Subcutaneous adipose tissue (tissue), 4 donors: ENCODE measurements at places on chromosomes 3 and 15. TPM values are rescaled to one million over a fixed set of nuclear protein-coding genes. Genes with fewer than 3 reads are reported as not detected.

Gene POLQ
- 0.19 TPM for total RNA-seq

Gene DUOXA2
- not detected for total RNA-seq

Gene GPR15
- 1.3 TPM for total RNA-seq

Gene CCDC39
- total RNA-seq, result 0.22 TPM

Gene CCR4
- 2.3 TPM for total RNA-seq

Gene GOLGA6A
- total RNA-seq, result not detected

Gene WDR93
- total RNA-seq, result 1.8 TPM

Gene LRRC3B
- not detected for total RNA-seq

Gene NR1I2
- total RNA-seq, result not detected

Gene LRRC34
- 13.2 TPM for total RNA-seq

Gene B4GALT4
- 14.5 TPM for total RNA-seq

Gene IL1RAP
- 18.9 TPM for total RNA-seq

Gene FBXO40
- total RNA-seq, result 0.19 TPM

Gene CADM2
- total RNA-seq, result 7.0 TPM

Gene GRK7
- total RNA-seq, result not detected

Gene CYP8B1
- total RNA-seq, result not detected

Gene BFSP2
- total RNA-seq, result not detected

Gene DLEC1
- total RNA-seq, result 0.85 TPM

Gene NEIL1
- total RNA-seq, result 21.4 TPM

Gene UBE2Q2
- total RNA-seq, result 40.5 TPM

Gene SEC61A1
- total RNA-seq, result 87.8 TPM

Gene CCDC9B
- total RNA-seq, result 2.4 TPM

Gene SCAMP5
- total RNA-seq, result 1.5 TPM

Gene TLR9
- not detected for total RNA-seq

Gene C3orf80
- 1.5 TPM for total RNA-seq

Gene BCHE
- 1.7 TPM for total RNA-seq

Gene TERC
- 135 TPM for total RNA-seq

Gene POC1A
- total RNA-seq, result 1.9 TPM

Gene C3orf22
- total RNA-seq, result not detected

Gene DISP2
- not detected for total RNA-seq

Gene ARHGAP11A
- total RNA-seq, result 4.0 TPM

Gene ARMC8
- 138 TPM for total RNA-seq

Gene TLNRD1
- total RNA-seq, result 12.1 TPM

Gene SH3GL3
- not detected for total RNA-seq

Gene APH1B
- total RNA-seq, result 17.0 TPM

Gene GRAMD2A
- not detected for total RNA-seq

Gene C3orf20
- total RNA-seq, result not detected

Gene SLC24A5
- total RNA-seq, result not detected

Gene LRTM1
- total RNA-seq, result not detected

Gene THBS1
- 192 TPM for total RNA-seq

Gene ATP8B4
- 58.0 TPM for total RNA-seq

Gene ANKRD63
- not detected for total RNA-seq

Gene SPSB4
- 0.33 TPM for total RNA-seq

Gene EXD1
- total RNA-seq, result not detected

Gene RFTN1
- total RNA-seq, result 58.1 TPM

Gene PDE8A
- 55.3 TPM for total RNA-seq

Gene LMAN1L
- not detected for total RNA-seq

Gene LTK
- 0.33 TPM for total RNA-seq

Gene ACKR2
- 22.7 TPM for total RNA-seq
